ENCODE measurements at places on chromosomes 4 and X.
A peak's percentile ranks its signal among the peaks of the same experiment; 100 is the strongest.

DNA sequence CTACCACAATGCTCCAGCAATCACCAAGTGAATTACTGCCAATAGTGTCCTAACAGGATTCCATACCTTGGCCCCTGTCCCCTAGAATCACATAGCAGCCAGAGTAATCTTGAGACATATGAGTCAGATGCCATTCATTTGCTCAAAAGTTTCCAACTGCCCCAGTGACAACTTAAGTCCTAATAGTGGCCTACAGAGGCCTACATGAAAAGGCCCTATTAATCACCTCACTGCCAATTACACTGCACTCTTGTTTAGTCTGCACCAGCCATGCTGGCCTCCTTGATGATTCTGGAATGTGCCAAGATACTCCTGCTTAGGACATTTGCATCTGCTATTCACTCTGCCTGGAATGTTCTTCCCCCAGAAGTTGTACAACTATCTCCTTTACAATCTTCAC, 130.7 kb downstream of the NR3C2 start:
- no peak for DNase-seq

- DNase-seq, result no peak
Measured at GRCh38 chr4:113445286-113445685, 316.3 kb downstream of the CAMK2D start.

DNA sequence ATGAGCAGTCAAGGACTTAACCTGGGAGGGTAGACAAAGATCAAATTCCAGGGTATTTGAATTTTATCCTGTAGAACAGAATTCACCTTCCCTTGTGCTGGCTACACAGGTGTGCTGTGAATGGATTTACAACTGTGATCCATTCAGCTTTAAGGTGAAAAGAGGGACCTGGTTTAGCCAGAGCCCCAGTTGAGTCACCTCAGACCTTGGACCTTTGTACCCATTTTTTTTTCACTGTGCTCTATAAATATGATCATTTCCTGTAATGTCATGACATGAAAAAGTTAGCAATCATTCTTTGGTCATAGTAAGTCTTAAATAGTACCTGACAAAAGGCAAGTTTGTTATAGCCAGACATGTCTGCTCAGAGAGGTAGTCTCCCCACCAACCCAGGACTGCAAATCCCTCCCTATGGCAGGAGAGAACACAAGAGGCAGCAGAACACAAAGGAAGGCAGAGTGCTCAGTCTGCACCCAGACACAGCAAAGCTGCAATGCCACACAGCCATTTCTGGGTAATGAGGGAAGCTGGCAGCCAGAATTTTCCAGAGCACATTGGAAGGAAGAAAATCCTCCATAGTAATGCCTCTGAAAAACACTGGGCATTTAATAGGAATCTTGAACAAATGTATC, 77.9 kb downstream of the CXXC4 start:
- no peak for DNase-seq

GRCh38 chr4:6920171-6920570, 10.5 kb downstream of the TBC1D14 start:
- DNase-seq, result no peak

DNA sequence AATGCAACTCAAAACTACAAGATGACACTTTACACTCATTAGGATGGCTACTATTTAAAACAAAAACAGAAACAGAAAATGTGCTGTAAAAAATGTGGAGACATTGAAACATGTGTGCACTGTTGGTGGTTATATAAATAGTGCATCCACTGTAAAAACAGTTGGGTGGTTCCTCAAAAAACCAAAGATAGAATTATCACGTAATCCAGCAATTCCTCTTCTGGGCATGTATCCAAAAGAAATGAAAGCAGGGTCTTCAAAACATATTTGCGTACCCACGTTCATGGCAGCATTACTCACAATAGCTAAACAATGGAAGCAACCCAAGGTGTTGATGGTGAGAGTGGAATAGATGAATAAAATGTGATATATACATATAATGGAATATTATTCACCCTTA, 967.2 kb downstream of the TRAM1L1 start:
- DNase-seq, result no peak

- no peak for DNase-seq
Measured at GRCh38 chrX:153774576-153775292, 6.1 kb upstream of the SRPK3 start.

GRCh38 chr4:117996891-117997290, 37.4 kb upstream of the NDST3 start:
- DNase-seq, result no peak

- no peak for DNase-seq
Measured at GRCh38 chr4:5588046-5588445, 120.3 kb downstream of the EVC2 start.

- no peak for DNase-seq
Measured at GRCh38 chrX:118115953-118116712, 477 bp downstream of the KLHL13 start.

- DNase-seq, result no peak
Measured at GRCh38 chr4:161823450-161823849, 340.4 kb downstream of the FSTL5 start.

DNA sequence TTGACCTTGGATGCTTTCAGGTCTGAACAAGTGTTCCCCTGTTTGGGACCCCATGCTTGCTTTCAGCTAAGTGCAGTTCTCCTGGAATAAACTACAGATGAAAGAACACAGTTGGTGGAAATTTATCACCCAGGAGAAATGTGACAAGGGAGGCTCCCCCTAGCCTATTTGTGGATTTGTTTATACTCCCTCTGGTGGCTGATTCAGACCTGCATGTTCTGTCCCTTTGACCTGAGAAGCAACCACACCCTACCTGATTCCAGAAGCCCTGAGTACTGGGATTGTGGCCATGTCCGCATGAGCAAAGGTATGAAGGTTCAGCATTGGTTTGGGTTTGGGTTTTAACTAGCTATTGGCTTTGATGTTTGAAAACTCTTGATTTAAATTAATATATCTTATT, 440.9 kb downstream of the MID1IP1 start:
- DNase-seq, result no peak

GRCh38 chr4:112119353-112119783, 25.9 kb upstream of the FAM241A start:
- DNase-seq, result no peak

GRCh38 chr4:5982156-5982973, 35.9 kb downstream of the C4orf50 start:
- no peak for DNase-seq

DNA sequence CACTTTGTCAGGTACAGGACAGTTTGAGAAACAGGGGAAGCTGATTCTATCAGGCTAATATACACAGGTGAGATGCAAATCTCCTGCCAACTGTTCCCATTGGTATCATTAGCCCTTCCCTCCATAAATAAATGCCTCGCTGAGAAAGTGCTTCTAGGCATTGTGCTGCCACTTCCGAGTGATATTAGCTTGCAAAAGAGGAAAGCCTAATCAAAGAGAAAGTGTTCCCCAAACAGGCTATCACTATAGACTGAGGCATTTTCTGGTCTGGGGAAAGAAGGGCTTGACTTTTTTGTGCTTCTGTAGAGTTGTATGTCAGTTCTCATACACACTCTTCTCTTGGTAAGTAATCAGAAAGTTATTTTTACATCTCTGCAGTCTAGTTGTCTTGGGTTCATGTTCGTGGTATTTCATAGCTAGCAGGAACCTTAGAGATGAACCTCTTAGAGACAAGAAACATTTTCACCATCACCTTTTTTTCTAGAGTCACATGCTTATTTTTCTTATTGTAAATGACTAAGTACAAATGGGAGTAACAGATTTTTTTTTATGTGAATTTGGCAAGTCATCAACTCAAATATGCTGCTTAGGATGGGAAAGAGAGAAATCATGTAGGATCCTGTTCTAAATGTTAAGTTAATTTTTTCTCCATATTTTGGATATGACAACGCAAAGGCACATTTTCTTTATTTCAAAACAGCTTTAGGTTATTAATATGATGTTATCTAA, 1009.8 kb downstream of the ADGRL3 start:
- no peak for DNase-seq

- peak; percentile 4 for DNase-seq
Measured at GRCh38 chr4:83599183-83599582, 63.3 kb downstream of the GPAT3 start.

GRCh38 chrX:38599796-38600755, 38.7 kb downstream of the TSPAN7 start:
- DNase-seq, result no peak

DNA sequence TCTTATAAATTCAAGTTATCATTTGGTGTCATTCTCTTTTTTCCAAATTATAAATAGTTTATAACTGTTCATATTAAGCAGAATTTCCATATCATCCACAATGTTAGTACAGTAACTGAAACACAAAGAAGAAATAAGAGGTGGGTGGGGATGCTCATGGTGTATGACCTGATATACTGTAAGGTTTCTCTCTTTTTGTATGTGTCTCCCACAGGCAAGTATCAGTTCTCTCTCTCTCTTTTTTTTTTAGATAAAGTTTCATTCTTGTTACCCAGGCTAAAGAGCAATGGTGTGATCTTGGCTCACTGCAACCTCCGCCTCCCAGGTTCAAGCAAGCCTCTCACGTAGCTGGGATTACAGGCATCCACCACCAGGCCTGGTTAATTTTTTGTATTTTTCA, 43.7 kb upstream of the UGT2A3 start:
- no peak for DNase-seq

GRCh38 chrX:42290608-42291007, 367.3 kb upstream of the CASK start:
- DNase-seq, result no peak

DNA sequence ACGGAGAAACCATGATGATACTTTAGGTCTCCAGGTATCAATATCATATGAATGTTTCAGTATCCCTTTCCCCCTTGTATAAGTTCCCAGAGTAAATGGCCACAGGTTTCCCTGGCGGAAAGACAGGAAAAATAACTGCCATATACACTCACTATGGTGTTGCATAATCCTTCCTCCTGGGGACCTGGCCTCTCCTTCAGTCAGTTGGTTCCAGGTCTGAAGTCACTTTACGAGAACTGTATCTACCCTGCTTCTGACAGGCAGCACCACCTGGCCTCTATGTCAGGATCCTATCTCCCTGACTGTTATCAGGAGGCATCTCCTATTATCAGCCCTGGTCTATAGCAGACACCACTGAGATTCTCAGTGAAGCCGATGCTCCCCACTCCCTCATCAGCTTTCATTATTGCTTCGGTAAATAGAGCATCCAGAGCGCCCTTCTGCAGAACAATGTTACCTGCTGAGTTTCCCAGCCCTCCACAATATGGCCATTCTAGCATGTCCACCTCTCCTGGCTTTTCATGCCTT, 22.6 kb downstream of the HAUS3 start:
- DNase-seq, result no peak

GRCh38 chr4:136803433-136803832, 728.9 kb downstream of the PCDH18 start:
- no peak for DNase-seq

DNA sequence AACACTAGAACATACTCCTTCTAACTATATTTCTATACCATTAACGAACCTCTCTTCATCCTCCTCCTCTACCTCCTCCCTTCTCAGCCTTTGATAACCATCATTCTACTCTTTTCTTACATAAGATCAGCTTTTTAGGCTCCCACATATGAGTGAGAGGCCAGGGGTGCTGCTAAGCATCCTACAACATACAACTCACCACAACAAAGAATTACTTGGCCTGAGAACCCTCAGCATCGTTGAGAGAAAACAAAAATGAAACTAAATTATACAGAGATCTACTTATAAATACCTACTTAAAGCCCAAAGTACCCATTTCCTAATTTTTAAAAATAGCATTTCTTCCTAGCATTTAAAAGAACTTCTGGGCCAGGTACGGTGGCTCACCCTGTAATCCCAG, 77.7 kb downstream of the CC2D2A start:
- DNase-seq, result no peak

DNA sequence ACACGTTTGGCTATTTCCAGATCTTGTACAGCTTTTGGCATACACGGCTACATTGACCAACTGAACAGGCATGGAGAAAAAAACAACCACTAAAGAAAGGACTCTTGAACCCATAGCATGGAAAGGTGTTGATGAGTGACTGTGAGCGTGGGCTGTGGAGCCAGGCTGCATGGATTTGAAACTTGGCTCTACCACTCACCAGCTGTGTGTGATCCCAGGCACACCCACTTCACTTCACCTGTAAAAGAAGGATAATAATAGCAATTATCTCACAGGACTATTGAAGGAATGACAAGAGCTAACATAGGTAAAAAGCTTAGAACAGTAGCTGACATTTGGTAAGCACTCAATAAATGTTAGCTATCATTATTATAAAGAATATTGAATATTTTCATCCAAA, 301.7 kb upstream of the CPEB2 start:
- DNase-seq, result no peak

- no peak for DNase-seq
Measured at GRCh38 chr4:77349796-77350195, 192.8 kb downstream of the CCNG2 start.

DNA sequence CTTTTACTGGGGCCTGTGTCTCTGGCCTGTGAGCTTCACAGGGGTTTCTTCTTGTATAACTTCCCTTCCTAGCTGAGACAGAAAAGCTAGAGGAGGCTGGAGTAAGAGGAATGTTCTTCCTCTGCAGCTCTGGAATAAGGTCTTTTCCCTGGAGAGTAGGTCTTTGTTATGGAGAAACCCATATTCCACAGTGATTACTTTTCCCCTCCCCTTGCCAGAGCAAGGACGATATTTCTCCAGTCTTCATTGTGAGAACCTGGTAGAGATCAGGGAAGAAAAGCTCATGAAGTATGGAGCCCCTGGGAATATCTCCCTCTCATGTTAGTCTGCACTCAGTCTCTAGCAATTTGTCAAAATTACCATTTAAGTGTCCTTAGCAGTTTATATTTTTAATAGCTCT, 18.7 kb upstream of the GLRB start:
- no peak for DNase-seq

GRCh38 chrX:150696866-150697265, 3.7 kb downstream of the MTMR1 start:
- no peak for DNase-seq

GRCh38 chr4:74830928-74831327, 36.6 kb upstream of the BTC start:
- no peak for DNase-seq

DNA sequence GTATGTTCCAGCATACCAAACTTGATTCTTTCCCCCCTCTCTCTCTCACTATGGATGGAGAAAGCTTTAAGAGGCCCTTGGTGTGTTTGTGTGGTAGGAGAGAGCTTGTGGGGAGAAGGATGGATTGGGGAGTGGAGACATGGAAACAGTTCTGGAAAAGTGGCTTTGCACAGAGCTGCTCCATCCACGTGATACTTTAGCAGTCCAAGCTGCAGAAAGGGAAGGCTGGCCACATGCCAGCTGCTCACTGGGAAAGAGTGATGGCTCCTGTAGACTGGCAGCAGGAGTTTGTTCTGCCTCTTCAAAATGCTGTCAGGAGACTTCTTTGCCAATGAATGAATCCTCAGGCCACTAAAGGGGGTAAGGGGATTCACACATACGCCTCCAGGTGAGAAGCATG, 21.7 kb upstream of the SEC24B start:
- no peak for DNase-seq

- DNase-seq, result no peak
Measured at GRCh38 chr4:170214101-170214500, 124.3 kb upstream of the AADAT start.
